ENCODE measurements at places on chromosomes 6 and 20.

- DNase-seq = no peak
These were observed 21.1 kb downstream of the FOXC1 start for GRCh38 chr6:1630771-1631217.

DNA sequence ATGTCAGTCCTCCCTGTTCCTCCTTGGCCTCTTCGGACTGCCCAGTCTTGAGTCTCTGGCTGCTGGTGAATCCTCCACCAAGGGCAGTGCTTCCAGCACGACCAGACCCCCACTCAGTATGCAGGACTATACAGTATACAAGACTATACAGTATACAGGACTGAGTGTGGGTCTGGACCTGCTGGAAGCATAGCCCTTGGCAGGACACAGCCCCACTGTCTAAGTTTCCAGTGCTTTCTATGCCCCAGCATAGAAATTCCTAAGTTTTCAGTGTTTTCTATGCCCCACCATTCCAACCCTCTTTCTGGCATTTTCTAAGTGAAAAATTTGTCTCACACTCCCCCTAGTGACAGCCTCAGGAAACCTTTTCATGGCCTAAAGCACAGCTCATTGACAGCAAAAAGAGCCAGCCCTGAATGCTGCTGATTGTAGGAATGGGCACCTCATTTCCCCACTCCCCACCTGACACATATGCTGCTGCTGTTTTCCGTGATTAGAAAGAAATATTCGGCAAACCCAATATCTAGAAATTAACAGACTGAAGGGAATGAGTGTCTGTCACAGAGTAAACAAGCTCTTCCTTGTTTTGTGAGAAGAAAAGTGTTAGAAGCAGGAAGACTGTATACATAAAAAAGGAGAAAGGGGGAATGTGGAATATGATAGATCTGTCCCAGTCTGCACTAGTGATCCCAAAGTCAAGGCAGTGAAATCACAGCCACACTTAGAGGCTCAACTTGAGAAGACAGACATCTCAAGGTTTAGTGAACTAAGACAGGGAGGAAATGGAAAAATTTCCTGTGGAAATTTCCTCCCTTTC, 206.9 kb downstream of the IBTK start:
- no peak for DNase-seq

GRCh38 chr6:100381111-100381510, 83.6 kb downstream of the SIM1 start:
- DNase-seq = no peak

DNA sequence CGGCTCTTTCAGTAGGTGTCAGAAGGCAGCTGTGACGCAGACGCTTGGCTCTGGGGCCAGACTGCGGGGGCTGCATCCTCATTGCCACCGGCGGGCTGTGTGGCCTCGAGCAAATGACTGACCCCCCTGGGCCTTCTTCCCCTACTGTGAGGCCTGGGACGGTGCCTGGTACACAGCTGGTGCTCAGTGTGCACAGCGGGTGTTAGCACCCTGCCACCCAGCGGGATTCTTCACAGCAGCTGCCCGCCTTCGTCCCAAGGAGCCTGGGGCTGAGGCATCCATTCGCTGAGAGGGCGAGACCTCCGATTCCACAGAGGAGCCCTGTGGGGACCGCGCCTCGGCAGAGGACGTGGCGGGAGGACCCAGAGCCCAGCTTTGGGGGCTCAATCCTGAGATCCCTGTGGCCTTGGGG, 10.6 kb downstream of the SLCO4A1 start:
- no peak for DNase-seq

DNA sequence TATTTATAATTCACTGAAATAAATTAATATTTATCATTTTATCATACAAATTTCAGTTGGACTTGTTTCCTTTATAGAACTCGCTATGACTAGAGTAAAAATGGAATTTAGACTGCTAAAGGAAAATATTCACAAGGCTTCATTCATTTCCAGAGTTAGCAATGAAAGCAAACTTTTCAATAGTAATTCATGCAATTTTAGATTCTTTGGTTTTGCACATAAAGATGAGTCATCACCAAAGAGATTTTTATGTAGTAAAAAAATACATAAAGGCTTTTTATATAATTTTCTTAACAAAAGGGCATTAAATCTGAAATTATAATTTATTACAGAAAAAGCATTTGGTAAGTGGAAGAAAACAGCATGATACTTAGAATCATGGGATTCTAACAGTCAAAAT, 37.2 kb upstream of the STXBP5 start:
- DNase-seq = no peak

- no peak for DNase-seq
These were observed 109.3 kb upstream of the TAB2 start for GRCh38 chr6:149208134-149208601.

GRCh38 chr6:157982102-157982562, 469 bp downstream of the SYNJ2 start:
- DNase-seq = peak; percentile 48

DNA sequence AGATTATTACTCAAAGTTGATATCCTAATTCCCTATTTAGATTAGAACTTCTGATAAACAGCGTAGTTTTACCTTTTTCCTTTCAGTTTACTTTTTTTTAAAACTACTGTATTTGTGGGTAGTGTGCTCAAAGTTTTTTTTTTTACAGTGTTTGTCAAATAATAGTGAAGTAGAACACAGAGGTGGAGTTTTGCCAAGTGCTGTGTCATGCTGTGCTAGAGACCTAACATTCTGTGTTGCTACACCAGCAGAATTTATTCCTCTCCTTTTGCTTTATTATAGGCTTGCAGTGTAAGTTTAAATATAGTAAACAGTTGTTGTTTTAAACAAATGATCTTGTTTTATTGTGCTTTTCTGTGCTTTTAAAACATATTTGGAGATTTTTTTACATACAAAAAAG, 125.4 kb downstream of the HIVEP1 start:
- DNase-seq = no peak

GRCh38 chr6:85726206-85726605, 83.5 kb upstream of the SYNCRIP start:
- DNase-seq = no peak
